Neural progenitor cell (in vitro differentiated cells): ENCODE measurements at places on chromosomes 16 and 17. TPM values are rescaled to one million over a fixed set of nuclear protein-coding genes. Genes with fewer than 3 reads are reported as not detected.
A peak's percentile ranks its signal among the peaks of the same experiment; 100 is the strongest.

DRC3 gene
- total RNA-seq = 0.07 and 0.81 TPM in 2 replicates

DNA sequence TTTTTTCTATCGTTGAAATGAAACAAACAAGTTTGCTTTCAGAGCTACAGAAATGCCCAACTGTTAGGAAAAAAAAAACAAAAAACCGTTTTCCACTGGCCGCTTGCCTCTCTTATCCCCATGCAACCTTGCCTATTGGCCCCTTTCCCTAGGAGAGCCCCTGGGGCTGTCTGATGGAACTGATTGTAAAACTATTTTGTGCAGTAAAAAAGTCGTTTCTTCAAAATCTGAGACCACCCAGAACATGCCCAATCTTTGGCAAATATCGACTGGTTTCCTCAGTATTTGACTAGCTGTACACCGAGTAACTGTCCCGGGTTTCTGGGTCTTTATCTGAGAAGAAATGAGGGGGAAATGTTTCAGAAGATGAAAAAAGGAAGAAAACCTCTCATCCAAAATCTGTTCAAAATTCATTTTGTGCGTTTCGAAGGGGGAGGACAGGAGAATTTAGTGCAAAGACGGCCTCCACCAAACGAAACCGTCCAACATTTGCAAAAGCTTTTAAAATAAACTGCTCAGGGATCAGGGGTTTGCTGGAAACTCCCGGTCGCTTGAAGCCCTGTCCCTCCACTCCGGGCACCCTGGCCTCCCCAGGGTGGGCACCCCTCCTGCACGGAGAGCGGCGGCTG lies 1.1 kb upstream of the GNAO1 start:
- H3K4me3 ChIP-seq = peak overlapping the region; percentile 87
- peak; percentile 18 for DNase-seq
- H3K36me3 ChIP-seq = no peaks in the 10 kb centered on the region
- H3K27ac ChIP-seq = no peak overlapping the region
- H3K27me3 ChIP-seq = peaks cover 67% of the 10 kb centered on the region
- H3K4me1 ChIP-seq = peaks cover 14% of the 10 kb centered on the region

DNA sequence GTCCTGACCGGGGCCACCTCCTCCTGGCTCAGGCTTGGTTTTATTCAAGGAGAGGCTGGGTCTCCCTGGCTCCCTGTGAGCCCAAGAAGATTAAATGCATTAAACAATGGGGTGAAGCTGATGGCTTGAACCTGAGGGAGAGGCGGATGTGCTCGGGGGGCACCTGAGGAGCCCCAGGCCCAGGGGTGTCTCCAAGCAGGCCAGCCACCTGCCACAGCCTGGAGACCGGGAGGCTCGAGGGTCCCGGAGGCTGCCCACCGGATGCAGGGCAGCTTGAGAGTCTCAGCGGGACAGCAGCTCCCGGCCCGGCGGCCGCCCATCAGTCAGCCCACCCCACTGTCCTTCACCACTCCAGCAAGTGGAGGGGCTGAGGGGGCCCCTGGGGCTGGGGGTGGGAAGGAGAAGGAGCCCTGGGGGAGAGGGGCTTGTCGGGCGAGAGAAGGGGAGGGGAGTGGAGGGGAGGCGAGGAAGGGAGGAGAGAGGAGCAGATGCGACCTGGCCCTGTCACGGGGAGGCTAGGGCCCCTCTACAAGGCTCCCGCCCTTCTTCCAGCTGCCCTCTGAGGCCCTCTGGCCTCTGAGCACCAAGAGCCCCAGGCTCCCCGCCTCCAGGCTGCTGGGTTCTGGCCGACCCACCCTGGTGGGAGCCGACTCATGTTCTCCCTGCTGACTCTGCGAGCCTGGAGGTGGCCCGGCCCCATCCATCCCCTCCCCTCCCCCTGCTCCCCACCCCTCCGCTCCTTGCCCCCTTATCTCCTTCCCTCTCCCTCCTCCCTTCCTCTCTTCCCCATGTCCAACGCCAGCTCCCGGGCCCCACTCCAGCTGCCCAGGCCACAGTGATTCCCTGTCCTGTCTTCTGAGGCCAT lies 13.2 kb downstream of the CD7 start:
- H3K36me3 ChIP-seq = no peaks in the 10 kb centered on the region
- no peak overlapping the region for H3K27ac ChIP-seq
- peaks cover 12% of the 10 kb centered on the region for H3K27me3 ChIP-seq
- peaks cover 21% of the 10 kb centered on the region for H3K4me1 ChIP-seq
- DNase-seq = no peak

DNA sequence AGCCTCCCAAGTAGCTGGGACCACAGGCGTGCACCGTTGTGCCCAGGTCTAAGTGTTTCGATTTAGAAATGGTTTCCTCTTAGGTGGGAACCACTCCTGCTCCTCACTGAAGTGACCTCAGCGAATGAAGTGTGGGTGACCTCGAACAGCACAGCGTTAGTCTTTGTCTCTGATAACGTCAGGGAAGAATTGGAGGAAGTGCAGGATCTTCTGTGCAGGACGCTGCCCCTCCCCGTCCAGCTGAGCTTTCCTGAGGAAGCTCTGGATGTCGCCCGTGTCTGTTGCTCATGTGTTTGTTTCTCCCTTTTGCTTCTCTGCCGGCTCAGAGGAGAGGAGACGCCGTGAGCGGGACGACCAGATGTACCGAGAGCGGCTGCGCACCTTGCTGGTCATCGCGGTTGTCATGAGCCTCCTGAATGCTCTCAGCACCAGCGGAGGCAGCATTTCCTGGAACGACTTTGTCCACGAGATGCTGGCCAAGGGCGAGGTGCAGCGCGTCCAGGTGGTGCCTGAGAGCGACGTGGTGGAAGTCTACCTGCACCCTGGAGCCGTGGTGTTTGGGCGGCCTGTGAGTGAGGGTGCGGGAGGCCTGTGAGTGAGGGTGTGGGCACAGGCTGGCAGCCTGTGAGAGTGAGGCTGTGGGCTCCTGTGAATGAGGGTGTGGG lies 15.6 kb downstream of the SPG7 start:
- DNase-seq = no peak
- H3K4me1 ChIP-seq = no peaks in the 10 kb centered on the region
- H3K27me3 ChIP-seq = no peaks in the 10 kb centered on the region
- no peak overlapping the region for H3K4me3 ChIP-seq

WNT9B gene
- total RNA-seq = 0.12 TPM in 1 of 2 replicates, not detected in the other
